Stimulated activated naive CD8-positive, alpha-beta T cell treated with anti-CD3 and anti-CD28 coated beads, Interleukin-15, Interleukin-2, amounts not matched to agents 100 U/mL and 50 U/mL, for 24 hours (primary cell): ENCODE measurements at places on chromosomes 7 and 10.

- no peak for DNase-seq
These were observed 199.0 kb downstream of the PTEN start for GRCh38 chr10:88062385-88062784.

GRCh38 chr10:73359492-73359891 is 828 bp upstream of the CFAP70 start:
- DNase-seq, result no peak

- DNase-seq, result no peak
These were observed 55.8 kb downstream of the TACC2 start for GRCh38 chr10:122044713-122045112.

DNA sequence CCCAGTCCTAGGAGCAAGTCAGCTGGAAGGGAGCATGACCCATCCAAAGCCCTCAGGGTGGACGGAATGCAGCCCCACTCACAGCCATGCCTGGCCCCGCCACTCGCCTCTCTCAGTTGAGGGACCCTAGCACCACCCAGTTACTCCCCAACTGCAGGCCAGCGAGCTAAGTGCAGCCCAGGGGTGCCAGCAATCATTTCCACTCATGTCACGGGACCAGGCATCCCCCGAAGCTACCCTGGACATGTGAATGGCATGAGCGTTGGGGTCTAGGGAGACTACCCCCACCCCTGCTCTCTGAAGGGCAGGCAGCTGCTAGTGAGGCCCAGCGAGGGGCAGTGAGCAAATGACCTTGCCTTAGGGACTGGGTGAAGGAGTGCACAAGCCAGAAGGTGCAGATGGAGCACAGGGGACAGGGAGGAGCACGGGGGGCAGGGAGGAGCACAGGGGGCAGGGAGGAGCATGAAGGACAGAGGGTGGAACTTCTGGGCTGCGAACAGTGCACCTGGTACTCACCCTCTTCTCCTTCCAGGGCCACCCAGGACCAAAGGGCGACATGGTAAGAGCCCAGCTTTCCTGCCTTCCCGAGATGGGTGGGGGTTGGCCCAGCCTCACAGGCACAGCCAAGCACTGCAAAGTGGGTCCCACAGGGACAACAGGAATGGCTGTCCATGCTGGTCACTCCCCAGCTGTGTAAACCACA is 87.3 kb downstream of the COL13A1 start:
- no peak for DNase-seq

DNA sequence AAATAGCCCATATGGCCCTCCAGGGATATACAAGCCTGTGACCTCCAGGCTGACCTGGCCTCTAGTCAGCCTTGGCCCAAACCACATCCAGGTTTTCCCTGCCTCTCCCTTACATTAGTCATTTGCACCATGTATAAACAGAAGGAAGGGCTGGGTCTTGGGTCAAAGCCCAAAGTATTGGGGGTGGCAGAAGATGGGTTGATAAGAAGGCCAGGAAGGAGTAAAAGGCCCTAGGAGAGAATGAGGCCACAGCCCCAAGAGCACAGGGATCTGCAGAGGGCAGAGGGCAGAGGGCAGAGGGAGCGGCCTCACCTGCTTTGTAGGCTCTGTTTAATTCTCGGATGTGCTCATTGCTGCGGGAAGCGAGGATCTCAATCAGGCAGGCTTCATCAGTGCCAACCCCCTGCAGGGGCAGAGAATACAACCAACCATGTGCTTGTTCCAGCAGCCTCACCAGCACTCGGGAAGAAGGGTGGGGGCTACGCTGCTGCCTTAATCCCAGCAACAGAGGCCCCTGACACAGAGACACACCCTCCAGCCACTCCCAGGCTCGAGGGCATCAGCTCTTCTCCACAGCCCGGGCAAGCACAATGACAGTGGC is 31.3 kb downstream of the PLAC9 start:
- DNase-seq, result no peak

- no peak for DNase-seq
These were observed 3.5 kb upstream of the CFAP58 start for GRCh38 chr10:104350127-104350635.

DNA sequence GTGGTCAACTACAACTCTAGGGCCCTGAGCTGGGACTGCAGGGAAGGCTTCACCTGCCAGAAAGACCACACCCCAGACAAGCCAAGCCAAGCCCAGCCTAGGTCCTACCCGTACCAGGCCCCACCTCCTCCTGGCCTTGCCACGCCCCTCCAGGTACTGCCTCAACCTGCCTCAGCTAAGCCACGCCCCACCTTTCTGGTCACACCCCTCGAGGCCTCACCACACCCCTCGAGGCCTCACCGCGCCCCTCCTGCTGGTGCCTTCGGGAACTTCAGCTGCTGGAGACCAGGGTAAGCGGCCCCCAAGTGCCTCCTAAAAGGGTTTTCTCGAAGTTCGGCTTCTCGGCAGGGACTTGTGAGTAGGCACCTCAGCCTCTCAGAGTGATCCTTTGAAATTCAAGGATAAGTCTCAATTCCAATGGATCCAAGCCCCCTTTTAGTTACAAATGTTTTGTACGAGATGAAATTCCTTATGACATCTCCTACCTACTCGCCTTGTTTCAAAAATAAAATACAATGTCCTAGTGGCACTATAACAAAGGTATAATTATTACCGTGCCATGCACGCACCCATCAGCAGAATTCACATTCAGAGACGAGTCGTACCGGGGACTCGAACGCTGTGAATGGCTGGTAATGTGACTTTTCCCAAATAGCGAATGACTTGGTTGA is 171.2 kb downstream of the ARHGAP21 start:
- peak; percentile 38 for DNase-seq

- no peak for DNase-seq
These were observed 161.5 kb downstream of the WDR37 start for GRCh38 chr10:1217661-1218060.

DNA sequence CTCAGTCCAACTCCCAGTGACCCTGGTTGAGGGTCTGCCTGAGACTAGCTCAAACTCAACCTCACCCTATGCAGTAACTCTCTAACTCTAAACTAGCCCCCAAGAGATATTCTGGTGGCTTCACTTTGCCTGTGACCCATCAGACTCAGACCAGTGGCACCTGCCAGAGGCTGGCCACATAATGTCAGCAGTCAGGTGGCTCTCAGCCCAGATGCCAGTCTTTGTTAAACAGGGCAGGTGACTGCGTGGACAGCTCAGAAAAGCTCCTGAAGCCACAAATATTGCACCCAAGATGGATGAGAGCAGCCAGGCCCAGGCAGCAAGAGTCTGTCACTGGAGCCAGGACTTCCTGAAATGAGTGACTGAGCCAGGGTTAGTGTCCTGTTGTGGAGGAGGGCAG is 129.7 kb upstream of the TCF7L2 start:
- DNase-seq, result no peak

GRCh38 chr7:36154255-36155212 is 1.5 kb downstream of the EEPD1 start:
- no peak for DNase-seq

- no peak for DNase-seq
These were observed 316.4 kb downstream of the DNAJB6 start for GRCh38 chr7:157652954-157653826.

GRCh38 chr7:573933-574381 is 54.3 kb upstream of the PDGFA start:
- no peak for DNase-seq

- no peak for DNase-seq
These were observed 10.0 kb downstream of the KLF6 start for GRCh38 chr10:3774814-3775695.

DNA sequence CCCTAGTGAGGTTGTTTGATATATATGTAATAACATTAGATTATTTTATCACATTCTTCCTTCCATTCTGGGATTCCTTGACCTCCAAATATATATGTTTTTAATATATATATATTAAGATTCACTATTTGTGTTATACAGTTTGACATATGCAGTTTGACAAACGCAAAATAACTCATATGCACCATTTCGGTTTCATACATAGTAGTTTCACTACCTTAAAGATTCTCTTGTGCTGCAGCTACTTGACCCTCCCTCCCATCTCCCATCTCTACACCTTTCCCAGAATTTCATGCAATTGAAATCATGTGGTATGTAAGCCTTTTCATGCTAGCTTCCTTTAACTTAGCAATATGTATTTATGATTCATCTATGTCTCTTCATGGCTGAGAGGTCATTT is 1244.4 kb downstream of the SORCS3 start:
- DNase-seq, result no peak

- no peak for DNase-seq
These were observed 566.4 kb downstream of the GFRA1 start for GRCh38 chr10:115706488-115707076.

DNA sequence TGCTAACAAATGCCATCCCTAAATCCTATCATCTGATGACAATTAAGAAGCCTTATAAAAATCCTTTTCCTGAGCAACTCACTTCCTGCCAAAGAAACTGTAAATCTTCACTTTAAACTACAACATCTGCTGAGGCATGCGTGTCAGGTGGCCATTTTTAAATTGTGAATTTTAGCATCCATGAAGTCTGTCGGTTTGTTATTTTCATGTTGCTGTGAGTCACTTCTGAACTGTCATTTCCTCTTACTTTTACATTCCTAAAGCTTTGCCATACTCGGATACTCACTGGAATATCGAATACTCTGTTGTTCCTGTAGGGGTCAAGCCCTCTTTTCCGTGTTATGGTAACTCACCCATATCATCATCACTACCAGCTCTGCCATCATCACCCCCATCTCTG is 34.3 kb upstream of the TMEM26 start:
- DNase-seq, result no peak
